Stimulated activated CD4-positive, alpha-beta T cell treated with anti-CD3 and anti-CD28 coated beads, Interleukin-1b, Interleukin-23, amount 100 ng/mL, for 1 hour (primary cell): ENCODE measurements at places on chromosomes 7 and 10.

GRCh38 chr7:121369462-121369861 is 26.6 kb downstream of the FAM3C start:
- DNase-seq, result no peak

- DNase-seq, result no peak
Measured at GRCh38 chr10:99888622-99889021, 106.2 kb downstream of the ABCC2 start.

GRCh38 chr10:68795886-68796532 is 31.3 kb upstream of the STOX1 start:
- no peak for DNase-seq

DNA sequence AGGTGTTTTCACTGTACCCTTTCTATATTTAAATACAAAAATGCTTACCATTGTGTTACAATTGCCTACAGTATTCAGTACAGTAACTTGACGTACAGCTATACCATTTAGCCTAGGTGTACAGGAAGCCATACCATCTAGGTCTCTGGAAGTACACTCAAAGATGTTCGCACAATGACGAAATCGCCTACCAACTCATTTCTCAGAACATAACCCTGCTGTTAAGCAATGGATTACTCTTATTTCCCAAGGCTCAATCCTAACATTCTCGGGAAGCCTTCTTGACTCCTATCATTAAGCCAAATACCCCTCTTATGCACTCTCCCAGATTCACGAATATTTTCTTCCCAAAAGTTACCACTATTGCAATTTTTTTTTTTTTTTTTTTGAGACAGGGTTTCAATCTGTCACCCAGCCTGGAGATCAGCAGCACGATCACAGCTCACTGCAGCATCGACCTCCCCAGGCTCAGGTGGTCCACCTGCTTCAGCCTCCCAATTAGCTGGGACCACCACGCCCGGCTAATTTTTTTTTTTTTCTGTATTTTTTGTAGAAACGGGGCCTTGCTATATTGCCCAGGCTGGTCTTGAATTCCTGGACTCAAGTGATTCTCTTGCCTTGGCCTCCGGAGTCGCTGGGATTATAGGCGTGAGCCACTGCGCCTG is 1.5 kb downstream of the CWF19L1 start:
- DNase-seq, result no peak

- no peak for DNase-seq
Measured at GRCh38 chr7:8178353-8178752, 83.6 kb downstream of the ICA1 start.

DNA sequence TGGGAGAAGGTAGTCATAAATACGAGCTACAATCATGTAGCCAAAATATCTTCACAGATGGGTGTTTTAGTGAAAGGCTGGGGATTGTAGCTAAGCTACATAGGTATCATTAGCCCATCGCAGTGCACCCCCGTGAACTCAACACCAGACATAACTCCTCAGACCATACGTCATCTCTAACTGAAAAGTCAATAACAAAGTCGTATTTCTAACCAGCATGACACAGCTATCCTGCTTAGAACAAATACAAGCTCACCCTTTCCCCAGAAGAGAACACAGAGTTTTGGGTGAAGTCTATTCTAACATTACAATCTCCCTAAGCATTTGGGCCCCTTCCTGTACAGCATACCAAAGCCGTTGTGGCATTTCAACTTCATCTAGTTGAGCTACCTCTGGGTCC is 636.6 kb upstream of the DPP6 start:
- DNase-seq, result no peak

GRCh38 chr7:87687653-87688254 is 59.6 kb downstream of the RUNDC3B start:
- DNase-seq, result no peak

- DNase-seq, result no peak
Measured at GRCh38 chr10:69434926-69435325, 16.3 kb upstream of the TSPAN15 start.

DNA sequence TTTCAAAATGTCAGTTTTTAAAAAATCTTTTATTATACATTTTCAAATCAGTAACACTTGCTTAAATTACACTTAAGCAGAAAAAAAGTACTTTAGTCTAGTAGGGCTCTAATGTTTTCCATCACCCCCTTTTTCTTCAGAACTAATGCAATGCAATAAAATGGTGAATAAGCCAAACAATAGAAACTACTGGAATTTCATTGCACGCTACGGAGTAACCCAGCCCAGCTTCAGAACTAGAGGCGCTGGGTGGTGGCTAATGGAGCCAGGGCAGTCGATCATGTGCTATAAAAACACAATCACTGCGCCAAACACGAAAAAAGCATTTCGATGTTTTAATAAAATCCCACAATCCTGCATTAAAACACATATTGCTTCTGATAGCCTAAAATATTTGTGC is 59.9 kb upstream of the ODAD2 start:
- no peak for DNase-seq

GRCh38 chr7:105776986-105777910 is 99.2 kb downstream of the ATXN7L1 start:
- DNase-seq, result no peak

GRCh38 chr7:99340659-99341058 is 15.0 kb downstream of the ARPC1A start:
- DNase-seq, result no peak

DNA sequence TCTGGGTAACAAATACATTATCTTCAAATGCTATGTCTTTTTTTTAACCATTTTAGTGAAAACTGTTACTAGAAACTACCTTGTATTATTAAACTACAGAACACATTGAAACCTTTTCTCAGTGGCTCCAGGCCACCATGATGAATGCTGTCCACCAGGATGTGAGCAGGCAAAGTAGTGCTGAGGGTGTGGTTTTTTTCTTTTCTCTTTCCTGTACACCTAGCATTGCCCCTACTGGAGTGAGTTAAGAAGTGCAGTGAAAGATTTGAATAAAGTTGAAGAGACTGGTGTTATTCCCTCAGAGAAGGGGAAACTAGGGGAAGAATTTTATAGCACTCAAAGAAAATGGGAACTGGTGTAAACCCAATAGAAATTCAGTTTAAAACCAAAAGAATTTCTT is 120.0 kb upstream of the SAMD8 start:
- no peak for DNase-seq

DNA sequence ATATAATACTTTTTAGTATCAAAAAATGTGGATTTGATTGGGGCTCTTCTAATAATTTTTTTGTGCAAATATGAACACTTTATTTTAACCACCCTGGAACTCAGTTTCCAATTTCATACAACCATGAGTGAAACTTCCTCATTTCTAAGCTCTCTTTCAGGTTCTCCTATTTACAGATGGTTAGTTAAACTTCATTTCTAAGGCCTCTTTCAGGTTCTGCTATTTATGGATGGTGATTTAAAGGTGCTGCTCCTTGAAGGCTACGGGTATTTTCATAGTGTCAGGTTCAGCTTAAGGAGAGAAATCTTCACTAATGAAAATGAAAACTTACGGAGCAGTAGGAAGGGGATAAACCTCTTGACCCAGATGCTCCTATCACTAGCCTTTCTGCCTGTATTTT is 568.3 kb downstream of the KIF20B start:
- no peak for DNase-seq

DNA sequence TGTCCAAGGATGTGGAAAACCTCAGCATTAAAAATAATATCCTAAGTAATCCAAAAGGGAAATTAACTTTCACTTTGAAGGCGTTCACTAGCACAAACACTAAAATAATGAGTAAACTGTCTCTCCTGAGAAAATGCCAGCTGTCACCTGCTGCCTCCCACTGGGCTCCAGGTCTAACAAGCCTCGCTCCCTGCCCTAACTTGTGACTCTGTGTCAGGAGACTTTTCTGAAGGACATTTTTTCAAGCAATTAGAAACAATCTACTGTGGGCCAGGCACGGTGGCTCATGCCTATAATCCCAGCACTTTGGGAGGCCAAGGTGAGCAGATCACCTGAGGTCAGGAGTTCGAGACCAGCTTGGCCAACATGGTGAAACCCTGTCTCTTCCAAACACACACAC is 72.8 kb upstream of the GLCCI1 start:
- no peak for DNase-seq

DNA sequence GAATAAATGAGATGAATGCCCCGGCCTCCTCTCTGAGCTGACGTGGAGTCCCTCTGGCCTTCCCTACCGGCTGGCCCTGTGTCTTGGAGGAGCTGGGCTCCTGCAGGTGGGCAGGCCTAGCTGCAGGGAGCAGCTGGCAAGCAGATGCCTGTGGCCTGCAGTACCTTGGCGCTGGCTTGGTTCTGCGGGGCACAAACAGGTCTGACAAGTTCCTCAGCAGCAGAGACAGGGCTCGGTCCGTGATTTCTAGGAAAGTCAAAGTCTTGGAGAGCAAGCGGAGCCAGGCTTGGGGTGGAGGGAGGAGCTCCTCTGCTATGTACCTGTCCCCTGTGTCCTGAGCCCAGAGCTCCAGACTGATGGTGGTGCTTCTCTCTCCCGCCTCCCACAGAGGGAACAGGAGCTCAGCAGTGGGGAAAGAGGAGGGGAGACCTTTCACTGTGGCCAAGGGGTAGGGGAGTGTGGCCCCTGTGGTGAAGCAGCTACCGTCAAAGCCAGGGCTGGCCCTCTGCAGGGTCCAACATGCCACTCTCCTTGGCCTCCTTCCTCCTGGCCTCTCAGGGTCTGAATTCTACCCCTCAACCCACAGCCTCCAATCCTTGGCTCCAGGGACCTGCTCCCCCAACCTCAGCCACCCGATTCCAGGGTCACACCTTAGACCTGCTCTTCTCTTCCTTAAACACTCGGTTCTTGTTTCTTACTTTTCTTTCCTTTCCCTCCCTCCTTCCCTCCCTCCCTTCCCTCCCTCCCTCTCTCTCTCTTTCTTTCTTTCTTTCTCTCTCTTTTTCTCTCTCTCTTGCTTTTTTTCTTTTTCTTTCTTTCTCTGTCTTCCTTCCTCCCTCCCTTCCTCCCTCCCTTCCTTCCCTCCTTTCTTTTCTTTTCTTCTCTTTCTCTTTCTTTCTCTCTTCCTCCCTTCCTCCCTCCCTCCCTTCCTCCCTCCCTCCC is 20.1 kb downstream of the MYL10 start:
- no peak for DNase-seq

GRCh38 chr10:104002911-104003310 is 36.0 kb downstream of the SLK start:
- no peak for DNase-seq

DNA sequence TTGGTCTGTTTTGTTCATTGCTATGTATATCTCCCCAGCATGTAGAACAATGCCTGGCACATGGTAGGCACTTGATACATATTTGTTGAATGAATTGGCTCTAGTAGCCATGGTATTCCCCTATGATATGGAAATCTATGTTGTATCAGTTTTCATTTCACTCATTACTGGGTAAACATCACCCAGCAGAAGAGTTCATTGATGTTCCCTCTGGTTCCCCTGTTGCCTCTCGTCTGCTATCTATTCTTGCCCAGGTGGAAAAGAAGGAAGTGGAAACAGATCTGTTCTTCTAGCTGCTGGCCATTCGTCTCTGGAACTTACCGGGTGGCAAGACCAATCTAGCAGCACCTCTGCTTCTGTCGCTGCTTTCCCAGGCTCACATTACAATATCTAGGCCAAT is 71.5 kb downstream of the LRRC4 start:
- no peak for DNase-seq

DNA sequence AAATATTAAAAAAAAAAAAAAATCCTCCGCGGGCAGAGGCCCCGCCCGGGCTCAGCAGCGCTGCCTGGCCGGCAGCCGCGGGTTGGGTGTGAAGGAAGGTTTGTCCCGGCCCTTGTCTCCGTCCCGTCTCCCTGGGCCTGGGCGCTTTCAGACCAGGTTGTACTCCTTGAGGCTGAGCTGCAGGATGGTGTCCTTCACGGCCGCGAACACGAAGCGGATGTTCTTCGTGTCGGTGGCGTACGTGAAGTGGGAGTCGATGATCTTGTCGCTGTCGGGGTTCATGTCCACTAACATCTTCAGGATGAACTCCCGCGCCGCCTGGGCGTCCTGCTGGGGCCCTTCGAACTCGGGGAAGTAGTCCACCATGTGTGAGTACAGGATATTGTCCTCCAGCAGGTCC is 123.7 kb upstream of the KCTD7 start:
- DNase-seq, result no peak

DNA sequence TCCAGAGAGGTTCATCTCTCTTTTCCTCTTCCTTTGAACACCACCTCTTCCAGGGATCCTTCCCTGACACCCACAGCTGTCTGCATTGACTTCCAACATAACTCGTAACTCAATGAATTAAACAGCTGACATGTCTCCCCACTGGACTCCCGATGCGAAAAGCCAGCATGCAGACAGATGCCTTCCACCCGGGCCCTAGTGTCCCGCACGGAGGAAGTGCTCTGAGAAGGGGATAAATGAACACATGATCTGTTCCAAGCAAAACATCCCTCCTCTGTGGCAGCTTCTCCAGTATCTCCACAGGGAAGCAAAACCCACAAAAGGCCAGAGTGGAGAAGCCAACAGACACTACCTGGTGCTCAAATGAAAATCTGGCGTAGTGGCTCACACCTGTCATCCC is 28.3 kb downstream of the OGDHL start:
- no peak for DNase-seq

GRCh38 chr10:116873134-116873533 is 23.8 kb downstream of the ENO4 start:
- no peak for DNase-seq

GRCh38 chr7:39045231-39045630 is 67.5 kb downstream of the POU6F2 start:
- DNase-seq, result no peak

DNA sequence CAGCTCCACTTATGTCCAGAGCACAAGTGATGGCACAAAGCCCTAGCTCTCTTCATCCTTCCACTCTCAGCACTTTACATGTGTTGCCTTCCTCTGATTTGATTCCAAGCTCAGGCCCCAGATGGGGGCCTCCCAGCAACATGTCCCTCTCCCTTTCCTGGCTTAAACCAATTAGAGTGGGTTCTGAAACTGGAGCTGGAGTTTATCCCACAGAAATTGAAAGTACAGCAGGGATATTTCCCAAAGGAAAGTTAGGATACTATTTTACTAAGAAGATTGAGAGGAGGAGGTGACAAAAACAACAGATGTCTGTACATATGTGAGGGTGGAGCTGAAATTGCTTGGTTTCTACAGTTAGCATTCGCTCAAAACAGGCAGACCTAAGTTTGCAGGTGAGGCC is 724.6 kb downstream of the AUTS2 start:
- DNase-seq, result no peak

DNA sequence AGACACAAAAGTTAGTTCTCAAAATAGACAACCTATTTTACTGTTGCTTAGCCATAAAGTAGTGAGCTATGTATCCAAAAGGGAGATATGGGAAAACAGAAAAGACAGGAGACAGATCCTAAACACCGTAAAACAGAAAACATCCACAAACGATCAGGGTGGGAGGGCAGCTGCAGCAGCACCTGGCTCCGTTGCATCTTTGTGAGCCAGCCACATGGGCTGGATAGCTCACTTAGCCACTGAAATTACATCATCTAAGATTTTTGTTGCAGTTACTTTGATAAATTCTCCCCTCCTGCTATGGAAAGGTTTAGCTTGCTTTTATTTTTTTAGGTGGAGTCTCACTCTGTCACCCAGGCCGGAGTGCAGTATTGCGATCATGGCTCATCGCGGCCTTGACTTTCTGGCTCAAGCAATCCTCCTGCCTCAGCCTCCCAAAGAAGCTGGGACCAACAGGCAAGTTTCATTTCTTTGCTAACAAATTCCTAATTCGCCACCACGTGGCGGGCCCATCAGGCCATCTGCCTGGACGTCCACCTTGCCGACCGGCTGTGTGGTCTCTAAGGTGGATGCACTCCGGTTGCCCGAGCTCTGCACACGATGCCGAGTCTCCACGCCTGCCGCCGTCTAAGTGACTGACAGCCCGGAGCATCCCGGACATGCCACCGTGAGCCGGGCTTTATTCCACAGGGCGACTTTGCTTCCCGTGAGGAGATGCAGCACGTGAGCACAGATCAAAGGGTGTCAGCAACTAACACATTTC is 159.8 kb downstream of the DIP2C start:
- no peak for DNase-seq
